ENCODE measurements at places on chromosomes 4 and X.

DNA sequence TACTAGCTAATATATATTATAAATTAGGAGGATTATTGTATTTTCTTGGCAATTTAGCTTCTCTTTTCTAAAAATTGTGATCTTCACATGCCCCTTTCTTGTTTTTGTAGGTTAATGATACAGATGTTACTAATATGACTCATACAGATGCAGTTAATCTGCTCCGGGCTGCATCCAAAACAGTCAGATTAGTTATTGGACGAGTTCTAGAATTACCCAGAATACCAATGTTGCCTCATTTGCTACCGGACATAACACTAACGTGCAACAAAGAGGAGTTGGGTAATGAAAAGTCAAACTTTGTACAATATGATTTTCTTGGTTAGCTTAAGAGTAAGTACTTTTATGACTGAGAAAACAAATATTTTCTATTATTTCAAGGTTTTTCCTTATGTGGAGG is 74.1 kb downstream of the SLC10A6 start:
- DNase-seq, result no peak

DNA sequence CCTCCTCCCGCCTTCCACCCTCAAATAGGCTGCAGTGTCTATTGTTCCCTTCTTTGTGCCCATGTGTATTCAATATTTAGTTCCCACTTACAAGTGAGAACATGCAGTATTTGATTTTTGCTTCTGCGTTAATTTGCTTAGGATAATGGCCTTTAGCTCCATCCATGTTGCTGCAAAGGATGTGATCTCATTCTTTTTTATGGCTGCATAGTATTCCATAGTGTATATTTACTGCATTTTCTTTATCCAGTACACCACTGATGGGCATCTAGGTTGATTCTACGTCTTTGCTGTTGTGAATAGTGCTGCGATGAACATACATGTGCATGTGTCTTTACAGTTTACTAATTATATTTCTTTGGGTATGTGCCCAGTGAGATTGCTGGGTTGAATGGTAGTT is 51.6 kb upstream of the TMPRSS11B start:
- no peak for DNase-seq

- DNase-seq, result no peak
Observed at GRCh38 chr4:179145746-179146525, 1703.7 kb upstream of the AGA start.

DNA sequence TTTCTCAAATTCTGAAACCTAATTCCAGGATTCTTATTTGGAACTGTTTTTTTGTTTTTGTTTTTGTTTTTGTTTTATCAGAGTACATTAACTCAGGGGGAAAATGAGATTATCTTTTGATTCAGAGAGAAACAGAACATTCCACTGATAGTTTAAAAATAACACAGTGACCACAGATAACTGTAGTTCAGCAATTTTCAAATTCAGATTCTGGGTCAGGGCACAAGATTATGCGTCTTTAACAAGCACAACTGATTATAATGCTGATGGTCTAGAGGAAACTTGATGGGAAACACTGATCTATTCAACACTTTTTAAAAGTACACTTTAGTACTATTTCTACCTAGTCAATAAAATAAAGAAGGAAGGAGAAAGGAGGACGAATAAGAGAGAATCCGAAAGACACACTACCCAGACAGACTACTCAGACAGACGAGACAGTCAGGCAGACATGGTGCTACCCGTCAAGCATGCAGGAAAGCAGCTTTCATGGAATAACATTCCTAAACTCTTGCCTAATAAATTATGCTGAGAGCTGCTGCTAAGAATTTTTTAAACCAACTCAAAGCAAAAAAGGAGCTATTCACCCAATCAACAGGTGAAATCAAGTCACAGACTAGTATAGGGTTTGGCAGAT is 59.0 kb downstream of the APBB2 start:
- no peak for DNase-seq

DNA sequence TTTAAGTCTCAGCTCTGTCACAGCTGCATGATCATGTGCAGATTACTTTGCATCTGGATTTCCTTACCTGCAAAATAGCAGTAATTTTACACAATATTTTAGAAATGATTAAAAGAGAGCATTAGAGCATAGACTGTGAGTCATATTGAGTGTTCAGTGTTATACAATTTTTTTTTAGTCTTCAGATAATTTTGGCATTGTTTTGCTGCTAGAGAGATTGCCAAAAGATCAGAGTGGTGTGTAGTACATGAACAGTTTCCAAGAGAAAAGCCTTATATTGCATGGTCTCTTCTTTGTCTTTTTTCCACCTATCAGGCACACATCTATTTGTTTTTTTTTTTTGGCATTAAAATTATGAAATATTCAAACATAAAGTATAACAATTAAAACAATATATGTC is 209.6 kb upstream of the TLL1 start:
- DNase-seq, result no peak

DNA sequence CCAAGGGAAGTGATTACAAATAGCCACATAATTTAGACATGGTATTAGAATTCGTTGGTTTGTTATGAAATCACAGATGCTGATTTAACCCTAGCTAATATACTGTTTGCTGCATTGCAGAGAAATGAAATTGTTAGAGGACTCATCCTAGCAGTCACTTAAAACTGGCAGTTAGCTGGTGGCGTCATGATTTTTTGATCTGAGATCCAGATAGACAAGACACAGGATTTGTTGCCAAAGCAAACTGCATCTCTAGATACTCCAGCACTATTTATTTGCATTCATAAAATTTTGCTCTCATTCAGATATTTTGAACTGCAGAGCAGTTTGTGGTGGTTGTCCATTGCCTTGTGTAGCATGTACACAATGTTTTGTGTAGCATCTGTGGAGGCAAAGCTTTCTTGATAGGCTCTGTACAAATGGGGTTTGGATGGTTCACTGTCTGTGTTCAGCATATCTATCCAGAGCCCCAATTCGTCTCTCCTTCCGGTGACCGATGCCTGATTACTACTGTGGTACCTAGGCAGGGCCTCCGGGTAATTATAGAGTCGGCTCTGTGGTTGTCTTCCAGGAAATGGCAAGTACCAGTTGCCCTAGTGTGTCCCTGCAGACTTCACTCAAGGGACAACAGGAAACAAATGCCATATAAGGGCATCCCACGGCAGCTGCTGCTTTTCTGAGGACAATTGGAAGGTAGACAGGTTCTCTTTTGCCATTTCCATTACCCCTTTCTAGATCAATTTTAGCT is 30.1 kb upstream of the SPARCL1 start:
- DNase-seq, result no peak

DNA sequence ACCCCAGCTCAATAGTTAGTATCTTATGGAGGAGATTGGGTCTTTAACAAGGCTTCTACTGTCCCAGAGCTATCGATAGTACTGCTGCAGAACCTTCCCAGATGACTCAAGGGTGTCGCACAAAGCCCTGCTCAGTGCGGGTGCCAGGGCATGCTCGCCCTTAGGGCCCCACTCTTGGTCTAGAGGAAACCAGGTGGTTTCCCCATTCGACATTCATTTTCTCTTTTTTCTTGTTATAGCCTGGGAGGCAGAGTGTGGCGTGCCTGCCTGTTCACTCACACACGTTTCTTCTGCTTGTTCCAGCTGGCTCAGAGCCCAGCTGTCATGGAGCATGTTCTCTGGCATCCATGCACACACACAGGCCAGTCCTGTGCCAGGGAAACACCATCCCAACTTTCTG is 144.5 kb downstream of the SMIM20 start:
- DNase-seq, result no peak

DNA sequence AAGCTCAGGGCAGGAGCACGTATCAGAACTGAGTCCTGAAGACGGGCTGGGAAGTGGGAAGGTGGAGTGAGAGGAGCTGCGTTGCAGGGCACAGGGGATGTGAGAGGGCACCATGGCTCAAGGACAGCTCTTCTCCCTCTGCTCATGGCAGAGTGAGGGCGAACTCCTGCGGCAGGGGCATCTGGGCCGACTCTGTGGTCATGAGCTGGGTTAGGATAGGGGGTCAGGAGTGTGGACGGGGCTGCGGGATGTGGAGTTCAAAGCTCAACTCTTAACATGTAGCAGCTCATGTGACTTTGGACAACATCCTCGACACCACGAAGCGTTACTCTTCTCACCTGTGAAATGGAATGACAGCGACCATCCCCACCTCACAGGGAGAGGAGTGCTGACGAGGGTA is 19.4 kb upstream of the SORCS2 start:
- no peak for DNase-seq

GRCh38 chr4:90293320-90293719 is 166.1 kb downstream of the CCSER1 start:
- no peak for DNase-seq

DNA sequence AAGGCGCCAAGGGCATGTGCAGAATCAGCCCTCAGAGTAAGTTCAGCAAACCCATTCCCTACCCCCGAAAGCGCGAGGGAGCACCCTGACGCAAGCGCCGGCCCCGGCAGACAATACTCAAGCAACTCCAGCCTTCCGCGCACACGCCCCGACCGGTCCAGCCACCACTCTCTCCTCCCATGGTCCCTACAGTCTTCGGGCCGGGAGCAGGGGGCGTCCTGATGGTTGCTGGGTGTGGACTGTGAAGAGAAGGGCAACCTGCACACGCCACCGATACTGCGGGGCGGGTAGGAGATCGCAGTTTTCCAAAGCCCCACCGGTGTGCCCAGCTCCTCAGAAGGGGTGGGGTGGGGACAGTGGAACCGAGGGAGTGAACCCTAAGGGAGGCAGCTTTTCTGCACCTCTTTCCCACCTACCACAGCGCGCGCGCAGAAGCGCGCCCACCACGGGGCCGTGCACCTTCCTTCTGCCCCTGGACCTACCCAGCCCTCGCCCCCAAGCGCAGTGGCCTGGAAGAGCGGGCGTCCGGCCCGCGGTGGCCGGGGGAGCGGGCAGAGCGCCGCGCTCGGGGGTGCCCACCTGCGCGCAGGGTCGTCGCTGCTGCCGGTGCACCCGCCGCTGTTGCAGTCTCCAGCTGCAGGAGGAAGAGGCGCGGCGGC is 650.2 kb upstream of the DIPK2B start:
- no peak for DNase-seq

DNA sequence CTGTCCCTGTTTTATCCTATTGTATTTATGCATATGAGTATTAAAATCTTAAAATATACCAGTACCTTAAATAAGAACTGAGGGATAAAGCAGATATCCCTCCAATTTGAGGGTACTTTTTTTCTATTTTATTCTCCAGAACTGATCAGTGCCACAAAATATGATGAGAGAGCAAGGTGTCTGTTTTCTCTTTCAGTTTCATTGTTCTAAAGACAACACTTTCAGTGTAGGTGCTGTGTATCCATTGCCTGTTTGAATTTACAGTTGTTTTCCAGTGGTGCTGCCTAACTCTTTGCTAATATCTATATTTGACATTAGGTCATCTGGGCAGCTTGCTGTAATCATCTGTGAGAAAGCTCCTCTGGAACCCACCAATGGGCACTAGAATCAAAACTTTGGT is 394.7 kb downstream of the IL1RAPL1 start:
- DNase-seq, result no peak

DNA sequence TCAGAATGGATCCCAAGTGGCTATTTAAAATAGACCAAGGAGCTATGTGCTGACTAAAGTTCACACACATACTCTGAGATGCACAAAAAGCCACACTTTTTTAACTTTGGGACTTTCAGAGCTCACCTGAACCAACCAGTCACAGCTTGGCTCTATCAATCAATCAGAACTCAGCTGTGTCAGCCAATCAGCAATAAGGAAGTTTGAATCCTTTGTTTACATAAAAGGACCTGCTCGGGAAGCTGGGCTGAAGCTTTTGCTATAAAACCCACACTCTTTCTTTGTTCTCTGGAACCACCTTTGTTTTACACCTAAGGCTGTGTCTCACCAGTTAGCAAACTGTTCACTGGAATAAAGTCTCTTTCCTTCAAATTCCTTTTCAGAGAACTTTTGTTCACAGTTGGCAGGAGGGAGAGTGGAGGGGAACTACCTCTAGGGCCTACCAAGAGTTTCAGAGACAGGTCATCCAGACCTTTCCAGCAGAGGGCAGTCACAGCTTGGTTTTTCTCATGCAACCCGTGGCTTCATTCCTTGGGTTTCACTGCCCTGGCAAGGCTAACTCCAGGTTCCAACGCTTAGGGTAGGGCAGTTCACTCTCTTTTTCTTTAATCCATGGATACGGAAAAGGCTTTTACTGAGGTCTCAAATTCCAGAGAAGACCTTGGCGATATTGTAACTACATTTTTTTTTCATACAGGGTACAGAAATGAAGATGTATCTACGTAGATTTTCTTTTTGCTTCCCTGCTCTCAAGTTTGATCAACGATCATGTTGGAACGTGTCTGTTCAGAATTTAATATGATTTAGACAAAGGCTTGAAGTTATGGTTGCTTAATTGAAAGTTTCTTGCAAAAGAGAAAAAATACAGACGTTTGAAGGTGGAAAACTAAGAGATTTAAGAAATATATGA is 80.7 kb downstream of the GPRIN3 start:
- DNase-seq, result peak; percentile 63

DNA sequence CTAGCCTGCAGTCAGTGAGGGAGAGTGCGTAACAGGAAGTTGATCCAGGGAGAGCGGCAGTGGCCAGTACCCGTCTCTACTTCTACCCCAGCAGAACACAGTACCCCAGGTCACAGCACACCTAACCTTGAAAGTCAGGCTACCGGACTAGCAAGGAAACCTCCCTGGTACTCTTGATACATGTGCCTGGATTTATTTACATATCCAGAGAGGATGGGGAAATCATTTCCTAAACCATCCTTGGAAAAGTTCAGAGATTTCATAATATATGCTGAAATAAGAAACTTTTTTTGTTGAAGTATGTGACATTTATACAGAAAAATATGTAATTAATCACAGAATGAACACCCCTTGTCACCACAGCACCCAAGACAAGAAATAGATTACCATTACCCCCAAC is 24.5 kb downstream of the PRIMPOL start:
- no peak for DNase-seq

All from stimulated activated CD8-positive, alpha-beta memory T cell treated with anti-CD3 and anti-CD28 coated beads, Interleukin-4, amount 100 ng/mL, for 1 hour (primary cell).